NCI-H2081 treated with DMSO at 0.1 percent for 48 hours (cell line): ENCODE measurements at places on chromosomes 16 and 17.
A peak's percentile ranks its signal among the peaks of the same experiment; 100 is the strongest.

DNA sequence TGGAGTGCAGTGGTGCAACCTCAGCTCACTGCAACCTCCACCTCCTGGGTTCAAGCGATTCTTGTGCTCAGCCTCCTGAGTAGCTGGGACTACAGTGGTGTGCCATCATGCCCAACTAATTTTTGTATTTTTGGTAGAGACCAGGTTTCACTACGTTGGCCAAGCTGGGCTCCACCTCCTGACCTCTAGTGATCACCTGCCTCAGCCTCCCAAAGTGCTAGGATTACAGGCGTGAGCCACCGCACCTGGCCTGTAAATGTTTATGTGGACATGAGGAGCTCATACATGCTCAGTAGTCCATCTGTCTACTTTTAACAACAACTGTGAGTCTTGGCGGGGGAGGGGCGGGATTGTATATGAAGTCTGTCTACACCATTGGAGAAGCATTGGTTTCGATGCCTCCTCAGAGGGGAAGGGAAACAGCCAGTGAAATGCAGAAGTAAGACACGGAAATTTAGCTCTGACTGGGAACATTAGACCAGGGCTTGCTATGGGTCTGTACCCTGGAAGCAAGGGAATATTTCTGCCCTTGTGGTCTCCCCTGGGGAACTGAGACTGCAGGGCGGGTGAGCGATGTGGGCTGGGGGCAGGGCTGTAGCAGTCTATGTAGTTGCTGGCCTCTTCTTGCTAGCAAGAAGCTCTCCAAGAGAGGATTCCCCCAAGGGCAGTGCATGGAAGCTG is 9.3 kb downstream of the NUBP1 start:
- no peak for DNase-seq

- DNase-seq: no peak
Measured at GRCh38 chr17:31448467-31449077, 57.1 kb downstream of the RAB11FIP4 start.

- DNase-seq: no peak
Measured at GRCh38 chr17:66260275-66260674, 31.1 kb upstream of the APOH start.

- peak; percentile 31 for DNase-seq
Measured at GRCh38 chr16:1291576-1291974, 17.9 kb upstream of the UBE2I start.

DNA sequence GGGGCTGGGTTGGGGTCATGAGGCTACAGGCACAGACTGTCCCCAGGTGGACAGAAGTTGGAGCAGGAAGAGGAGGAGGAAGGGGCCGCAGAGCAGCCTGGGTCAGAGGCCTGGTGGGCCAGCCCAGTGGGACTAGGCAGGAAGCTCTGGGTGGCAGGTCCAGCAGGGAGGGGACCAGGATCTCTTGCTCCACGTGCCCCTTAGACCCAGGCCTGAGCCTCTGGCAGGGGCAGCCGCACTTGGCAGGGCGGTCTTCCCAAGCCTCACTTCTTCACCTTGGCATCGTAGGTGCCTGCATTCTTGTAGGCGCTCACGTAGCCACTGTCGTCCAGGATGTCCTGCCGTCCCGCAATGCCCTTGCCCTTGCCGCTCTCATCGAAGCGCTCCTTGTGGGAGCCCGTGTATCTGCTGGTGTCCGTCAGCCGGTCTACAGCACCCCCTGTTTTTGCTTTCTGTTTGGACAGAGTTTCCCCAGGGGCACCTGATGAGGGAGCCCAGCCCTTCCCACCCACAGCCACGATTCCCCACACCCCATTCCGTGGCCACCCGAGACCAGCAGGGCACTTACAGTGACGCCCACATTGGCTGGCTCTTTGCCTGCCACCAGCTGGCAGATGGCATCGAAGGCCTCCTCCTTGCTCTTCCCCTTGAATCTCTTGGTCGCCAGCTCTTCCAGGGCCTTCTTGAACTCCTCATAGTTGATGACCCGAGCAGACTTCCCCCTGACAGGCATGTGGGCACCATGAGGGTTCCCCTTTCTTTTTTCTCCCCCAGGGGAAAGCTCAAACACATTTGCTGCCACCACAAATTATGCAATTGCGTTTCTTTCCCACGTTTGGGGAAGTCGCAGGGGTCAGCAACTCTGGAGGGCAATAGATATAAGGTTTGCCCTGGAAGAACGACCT is 3.1 kb downstream of the TPPP3 start:
- DNase-seq: no peak

DNA sequence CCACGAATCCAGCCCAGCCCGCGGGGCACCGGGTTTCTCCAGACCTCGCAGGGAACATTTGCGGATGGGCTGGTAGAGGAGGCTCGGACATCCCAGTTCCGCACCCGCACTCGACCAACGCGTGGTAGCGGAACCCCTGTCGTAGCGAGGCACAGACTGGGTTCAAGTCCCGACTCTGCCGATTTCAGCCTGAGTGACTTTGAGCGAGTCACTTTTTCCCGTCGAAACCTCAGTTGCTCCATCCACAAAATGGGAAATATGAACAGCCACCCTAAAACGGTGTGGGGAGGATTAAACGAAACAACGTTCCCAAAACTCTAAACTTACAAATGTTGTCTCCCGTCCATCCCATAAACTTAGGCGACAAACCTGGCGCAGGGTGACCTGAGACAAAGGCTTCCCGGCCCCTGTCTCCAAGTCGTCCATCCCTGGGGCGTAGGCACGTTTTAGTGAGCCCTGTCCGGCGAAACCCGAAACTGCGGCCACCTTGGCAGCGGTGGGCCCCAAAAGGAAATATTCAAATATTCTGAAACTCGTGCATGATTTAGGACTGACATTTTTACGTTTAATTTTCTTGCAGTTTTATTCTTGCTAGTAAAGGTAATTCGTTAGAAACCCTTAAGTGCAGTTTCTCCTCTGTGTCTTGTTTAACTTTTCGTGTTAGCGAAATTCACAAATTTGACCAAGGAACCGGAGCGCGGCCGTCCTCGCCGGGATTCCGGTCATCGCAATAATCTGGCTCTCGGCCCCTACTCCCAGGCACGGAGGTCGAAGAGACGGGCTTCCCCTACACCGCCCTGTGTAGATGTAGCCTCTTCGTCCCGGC is 1.9 kb upstream of the MLLT6 start:
- DNase-seq: no peak

DNA sequence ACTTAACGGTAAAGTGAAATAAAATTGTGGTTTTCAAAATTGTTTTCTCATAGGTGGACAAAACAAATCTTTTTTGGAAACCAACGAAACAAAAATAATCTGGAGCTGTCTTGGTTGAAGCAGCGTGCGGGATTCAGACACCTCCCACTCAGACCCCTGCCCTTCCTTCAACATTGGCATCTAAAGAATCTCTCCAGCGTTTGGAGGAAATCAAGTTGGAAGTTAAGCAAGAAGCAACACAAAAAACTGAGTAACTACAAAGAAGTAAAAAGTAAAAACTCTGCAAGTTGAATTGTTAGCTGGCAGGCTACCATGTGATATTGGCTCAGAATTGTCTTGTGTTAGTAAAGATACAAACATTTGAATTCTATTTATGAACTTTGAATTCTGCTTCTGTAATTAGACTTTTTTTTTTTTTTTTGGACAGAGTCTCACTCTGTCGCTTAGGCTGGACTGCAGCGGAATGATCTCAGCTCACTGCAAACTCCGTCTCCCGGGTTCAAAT is 361.0 kb upstream of the PMFBP1 start:
- DNase-seq: no peak

DNA sequence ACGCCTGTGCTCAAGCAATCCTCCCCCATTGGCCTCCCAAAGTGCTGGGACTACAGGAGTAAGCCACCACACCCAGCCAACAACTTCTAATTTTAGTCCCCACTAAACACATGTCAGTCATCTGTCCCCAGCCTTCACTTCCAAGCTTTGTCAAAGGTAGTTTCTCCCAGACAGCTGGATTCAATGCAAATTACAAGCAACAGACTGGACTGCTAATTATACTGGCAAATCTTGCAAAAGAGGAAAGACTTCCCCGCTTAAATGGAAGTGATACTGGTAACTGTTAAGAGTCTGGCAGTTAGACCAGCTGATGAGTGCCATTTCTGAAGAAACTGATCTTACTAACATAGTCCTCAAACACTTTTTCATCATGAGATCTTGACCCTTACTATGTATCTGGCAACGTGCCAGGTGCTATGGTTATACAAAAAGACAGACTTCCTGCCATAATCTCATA is 8.2 kb upstream of the GGA2 start:
- no peak for DNase-seq

DNA sequence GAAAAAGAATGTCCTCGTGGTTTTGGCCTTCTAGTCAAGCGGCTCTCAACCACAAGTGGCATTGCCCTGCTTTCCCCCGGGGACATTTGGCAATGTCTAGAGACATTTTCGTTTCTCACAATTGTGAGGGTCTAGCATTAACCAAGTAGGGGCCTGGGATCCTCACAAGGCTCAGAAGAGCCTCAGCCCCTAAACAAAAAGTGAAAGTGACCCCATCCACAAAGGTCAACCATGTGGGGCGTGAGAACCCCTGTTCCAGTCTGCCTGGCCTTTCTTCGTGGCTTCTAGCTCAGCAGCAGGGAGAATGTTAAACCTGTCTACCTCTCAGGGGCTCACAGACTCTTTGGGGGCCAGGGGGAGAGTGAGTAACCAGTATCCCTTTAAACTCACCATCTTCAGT is 4.8 kb upstream of the RPL38 start:
- DNase-seq: no peak

DNA sequence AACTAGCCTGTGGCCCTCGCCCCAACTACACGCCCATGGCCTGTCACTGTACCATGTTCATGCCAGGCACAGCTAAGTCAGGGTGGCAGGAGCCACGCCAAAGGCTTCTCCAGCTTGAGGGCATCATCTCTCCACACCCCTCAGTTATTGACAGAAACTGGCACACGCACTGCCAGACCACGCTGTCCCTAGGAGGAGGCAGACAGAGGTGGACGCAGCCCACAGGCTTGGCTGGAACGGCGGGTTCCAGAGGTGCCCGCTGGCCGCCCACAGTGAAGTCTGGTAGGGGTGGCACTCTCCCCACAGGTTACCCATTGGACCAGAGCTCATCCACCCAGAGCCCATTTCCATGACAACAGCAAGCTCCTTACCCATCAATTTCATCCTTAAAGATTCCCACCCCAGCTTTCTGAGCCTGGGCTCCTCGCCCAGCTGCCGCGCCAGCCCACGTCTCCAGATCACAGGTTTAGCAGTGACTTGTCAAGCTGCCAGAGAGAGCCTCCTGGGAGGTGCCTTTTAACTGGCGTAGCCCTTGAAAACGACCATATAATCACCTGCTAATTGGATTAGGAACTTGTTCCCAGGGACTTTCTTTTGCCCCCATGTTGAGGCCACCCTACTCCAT is 27.9 kb downstream of the RPRML start:
- DNase-seq: no peak

GRCh38 chr16:57574086-57574485 is 31.6 kb downstream of the ADGRG5 start:
- DNase-seq: no peak

GRCh38 chr17:42019509-42020404 is at the start of gene NKIRAS2:
TSS of gene NKIRAS2 (plus strand) at chr17:42020090. CDS start at chr17:42021578, 1,488 bp downstream.
- DNase-seq: peak; percentile 54

- DNase-seq: no peak
Measured at GRCh38 chr17:66192378-66192687, 400 bp upstream of the CEP112 start.

GRCh38 chr17:6523809-6524355 is 32.5 kb downstream of the PITPNM3 start:
- DNase-seq: no peak

GRCh38 chr16:23403547-23403946 is 49.4 kb downstream of the COG7 start:
- no peak for DNase-seq

DNA sequence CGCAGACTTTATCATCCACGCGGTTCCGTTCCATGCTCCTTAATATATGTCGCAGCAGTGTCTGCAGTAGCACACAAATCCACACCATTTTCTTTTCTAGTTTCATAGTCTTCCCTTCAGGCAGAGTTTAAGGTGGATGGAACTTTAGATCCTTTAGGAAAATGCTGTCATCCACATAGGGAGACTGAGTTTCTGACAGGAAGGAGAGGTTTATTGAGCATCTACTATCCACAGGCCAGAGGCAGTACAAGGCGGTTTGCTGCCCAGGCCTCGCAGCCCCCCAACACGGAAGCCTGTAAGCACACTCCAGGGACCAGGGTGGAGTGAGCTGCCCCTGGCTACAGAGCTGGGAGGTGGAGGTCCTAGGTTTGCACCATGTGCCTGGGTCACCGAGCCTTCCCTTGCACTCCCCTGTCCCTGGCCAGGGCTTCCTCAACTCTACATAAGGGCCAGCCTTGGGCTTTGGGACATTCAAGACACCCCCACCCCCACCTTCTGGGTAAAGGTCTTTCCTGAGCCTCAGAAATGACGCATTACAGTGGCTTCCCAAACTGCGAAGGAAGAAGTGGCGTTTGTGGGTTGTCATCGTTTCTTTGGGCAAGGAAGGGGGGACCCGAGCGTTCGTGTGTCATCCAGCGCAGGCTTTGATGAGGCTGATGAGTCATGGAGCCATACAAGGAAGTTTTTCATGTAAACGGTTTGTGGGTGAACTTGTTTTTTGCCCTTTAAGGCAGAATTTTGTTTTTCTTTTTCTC is 146.5 kb upstream of the PLCG2 start:
- DNase-seq: no peak

DNA sequence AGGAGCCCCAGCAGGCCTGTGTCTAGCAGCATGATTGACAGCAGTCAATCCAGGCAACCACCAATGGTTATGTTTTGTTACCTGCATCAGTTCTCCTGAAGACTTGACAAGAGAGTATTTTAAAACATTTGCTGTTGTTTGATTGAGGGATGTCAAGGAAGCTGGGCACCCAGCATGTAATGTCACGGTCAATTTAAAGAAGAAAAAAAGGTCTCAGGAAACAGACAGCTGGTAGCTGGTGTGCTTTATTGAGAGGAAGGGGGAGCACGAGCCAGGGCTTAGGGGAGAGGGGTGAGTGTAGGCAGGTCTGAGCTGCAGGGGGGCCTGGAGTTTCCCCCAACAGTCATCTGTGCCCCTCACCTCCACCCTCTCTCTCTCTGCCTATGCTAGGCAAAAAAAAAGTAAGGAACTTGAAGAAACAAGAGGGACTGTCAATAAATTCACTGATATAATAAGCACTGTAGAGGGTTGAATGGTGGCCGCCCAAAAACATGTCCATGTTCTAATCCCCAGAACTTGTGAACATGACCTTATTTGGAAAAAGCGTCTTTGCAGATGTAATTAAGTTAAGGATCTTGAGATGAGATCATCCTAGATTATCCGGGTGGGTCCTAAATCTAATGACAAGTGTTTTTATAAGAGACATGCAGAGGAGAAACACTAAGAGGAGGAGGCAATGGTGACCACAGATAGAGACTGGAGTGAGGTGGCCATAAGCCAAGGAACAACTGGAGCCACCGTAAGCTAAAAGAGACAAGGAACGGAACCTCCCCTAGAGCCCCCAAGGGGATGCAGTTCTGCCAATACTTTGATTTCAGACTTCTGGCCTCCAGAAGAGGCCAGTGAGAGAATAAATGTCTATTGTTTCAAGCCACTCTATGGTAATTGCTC is 14.5 kb downstream of the TSPOAP1 start:
- DNase-seq: no peak

DNA sequence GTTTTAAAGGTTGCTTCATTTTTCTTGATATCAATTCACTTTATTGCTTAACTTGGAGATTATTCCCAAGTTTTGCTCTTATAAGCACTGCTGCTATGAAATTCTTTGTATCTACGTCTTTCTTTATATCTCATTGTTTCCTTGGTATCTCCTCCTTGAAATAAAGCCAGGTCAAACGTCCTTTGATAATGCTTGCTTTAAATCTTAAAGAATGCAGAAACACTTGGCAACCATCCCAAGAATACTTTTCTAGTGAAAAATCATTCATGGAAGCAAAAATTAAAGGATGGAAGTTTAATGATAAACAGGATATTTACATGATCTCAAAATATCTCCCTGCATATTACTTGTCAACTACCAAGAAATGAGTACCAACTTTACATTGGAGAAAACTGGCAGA is 175.2 kb downstream of the CPPED1 start:
- DNase-seq: no peak
